ENCODE measurements at places on chromosomes 12 and 14.

GRCh38 chr14:106662936-106663550, 1136.7 kb downstream of the TMEM121 start:
- no peak for DNase-seq

GRCh38 chr12:95051241-95051640, 22.2 kb downstream of the NR2C1 start:
- DNase-seq, result no peak

DNA sequence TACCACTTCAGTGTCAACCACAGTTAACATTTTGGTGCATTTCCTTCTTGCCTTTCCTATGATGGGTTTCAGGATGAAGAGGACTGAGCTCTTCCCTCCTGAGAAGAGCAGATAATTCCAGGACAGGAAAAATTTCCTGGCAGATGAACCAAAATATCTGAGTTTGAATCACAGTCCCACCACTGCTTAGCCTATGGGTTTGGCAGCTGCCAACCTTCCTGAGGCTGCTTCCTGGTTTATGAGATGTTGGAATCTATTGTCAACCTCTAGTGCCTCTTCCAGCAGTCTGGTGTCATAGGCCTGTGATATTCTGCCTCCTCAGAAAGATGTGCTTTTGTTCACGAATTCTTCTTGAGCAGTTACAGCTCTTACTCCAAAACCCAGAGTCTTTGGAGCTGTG, 197.4 kb upstream of the FRMD6 start:
- DNase-seq, result no peak

DNA sequence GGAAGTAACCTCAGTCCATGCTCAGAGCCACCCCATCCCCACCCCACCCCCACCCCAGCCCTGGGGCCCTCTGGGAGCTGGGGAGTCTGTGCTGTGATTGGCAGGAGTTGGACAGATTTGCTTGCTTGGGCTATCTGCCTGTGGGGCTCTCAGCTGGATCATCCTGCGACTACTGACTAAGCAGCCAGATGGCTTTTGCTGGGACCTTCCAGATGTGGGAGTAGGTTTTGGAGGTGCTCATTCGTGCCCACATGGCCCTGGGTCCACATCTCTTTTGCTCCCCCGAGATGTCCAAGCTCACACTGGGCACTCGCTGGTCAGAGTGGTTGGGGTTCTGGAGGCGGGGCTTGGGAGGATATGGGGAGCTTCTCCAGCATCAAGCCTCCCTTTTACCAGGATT, 138.9 kb downstream of the TSPAN9 start:
- DNase-seq, result no peak

DNA sequence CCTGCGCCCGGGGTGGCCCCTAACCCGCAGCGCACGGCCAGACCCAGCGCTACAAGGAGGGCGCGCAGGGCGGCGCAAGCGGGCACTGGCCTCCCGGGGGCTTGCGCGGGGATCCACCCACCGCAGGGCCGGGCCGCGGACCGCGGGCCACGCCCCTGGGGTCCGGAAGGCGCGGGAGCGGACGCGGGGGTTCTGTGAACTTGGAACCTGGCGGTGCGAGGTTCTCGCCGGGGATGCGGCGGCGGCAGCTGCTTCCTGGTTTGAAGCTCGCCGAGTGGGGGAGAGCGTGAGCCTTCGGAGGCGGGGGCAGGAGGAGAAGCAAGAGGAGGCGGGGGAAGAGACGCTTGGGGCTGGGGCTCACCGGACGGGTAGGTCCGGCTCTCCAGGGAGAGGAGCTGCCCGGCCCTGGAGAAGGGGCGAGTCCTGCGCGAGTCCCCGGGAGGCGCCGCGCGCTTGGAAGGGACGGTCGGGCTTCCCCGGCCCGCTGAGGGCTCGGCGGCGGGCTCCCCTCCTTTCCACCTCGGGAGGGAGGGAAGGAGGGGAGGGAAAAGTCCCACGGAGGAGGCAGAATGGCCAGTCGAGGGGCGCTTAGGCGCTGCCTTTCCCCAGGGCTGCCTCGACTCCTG, at the start of gene PRKCH:
Gene PRKCH, plus strand, starts transcription at position 195 of the 626 bp plus-strand sequence. CDS start 523 bp downstream, outside the sequence.
- peak; percentile 82 for DNase-seq

GRCh38 chr14:92680781-92681650, 67.4 kb downstream of the LGMN start:
- DNase-seq, result peak; percentile 60

- no peak for DNase-seq
These were observed 506 bp downstream of the ESRRB start for GRCh38 chr14:76376409-76376877.

DNA sequence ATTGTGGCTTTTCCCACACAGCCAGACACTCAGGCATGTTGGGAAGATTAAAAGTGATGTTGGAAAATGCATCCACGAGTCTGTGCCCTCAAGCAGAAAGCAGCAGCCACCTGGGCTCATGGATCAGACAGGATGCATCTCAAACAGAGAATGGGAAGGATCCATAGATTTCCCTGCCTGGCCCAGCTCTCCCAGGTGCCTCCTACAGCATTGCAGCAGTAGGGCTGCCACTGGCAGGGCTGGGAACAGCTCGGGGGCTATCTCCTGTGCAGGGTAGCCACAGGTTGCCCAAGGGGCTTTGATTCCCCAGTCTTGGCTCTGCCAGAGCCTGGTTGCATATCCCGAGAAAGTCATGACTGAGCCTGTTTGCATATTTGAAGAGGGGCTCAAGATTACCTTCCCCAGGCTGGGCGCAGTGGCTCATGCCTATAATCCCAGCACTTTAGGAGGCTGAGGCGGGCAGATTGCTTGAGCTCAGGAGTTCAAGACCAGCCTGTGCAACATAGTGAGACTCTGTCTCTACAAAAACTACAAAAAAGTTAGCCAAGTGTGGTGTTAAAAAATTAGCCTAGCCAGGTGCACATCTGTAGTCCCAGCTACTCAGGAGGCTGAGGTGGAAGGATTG, 19.5 kb downstream of the C14orf132 start:
- no peak for DNase-seq

GRCh38 chr14:106051796-106052195, 525.4 kb downstream of the TMEM121 start:
- DNase-seq, result no peak

DNA sequence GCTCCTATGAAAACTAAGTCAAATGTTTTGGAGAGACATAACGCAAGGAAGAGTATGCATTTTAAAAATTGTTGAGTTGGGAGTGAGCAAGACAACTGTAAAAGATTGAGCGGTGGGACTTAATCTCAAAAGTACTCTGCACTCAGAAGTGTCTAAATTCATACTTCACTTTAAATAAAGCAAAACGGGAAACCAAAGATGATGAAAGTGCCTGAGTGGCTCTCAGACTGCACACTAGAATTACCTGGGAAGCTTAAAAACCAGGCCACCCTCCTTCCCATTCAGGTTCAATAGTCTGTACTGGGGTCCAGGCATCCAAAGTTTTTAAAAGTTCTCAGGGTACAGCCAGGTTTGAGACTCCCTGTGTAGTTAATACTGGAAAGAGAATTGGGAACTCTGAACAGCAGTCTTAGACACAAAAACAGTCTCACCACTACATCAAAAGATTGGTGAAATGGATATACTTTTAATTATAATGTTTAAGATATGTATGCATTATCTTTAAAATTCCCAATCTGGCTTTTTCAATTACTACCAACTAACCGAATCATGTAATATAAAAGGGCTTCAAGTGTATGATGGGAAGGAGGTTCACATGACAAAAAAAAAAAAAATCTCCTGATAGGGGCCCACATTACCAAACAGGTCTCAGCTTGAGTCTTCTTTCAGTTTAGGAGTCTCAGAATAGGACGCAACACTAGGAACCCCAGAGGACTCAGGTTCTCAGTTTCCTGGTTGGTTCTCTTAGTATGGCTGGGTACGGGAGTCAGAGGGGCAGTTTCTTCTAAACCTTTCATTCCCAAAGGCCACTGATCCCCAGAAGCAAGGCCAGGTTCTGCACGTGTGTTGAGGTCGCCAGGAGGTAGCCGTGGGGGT, 1.0 kb downstream of the HOMEZ start:
- DNase-seq, result no peak

GRCh38 chr12:97493731-97494130, 31.1 kb downstream of the RMST start:
- DNase-seq, result no peak

DNA sequence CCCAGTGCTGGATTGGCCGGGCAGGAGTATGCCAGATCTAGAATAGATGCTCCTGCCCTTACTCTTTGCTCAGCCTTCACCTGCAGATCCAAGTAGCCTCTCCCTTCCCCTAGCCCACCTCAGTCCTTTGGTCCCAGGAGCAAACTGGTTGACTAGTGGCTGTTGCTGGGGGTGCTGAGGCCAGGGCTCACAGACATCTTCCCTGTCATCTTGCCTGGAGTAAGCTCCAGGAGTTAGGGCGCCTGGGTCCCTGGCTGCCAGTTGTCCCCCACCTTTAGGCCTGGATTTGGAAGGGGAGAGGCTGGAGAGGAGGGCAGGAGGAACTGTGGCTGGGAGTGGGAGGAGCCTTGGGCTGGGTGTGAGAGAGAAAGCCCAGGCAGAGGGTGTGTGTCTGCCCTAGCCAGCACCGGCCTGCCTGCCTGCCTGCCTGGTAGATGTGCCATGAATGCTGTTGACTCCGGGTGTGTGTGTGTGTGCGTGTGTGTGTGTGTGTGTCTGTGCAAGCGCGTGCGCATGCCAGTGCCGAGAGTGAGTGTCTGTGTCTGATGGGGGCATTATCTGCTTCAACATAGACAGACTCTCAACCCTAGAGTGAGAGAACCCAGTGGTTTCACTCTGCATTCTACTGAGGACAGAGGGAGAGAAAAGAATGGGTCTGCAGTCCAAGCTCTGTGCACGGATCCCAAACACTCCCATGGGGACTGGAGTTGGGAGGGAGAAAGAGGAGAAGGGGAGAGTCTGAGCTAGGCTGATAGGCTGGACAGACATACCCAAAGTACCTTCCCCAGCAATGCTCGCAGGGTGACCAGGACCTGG, 845 bp upstream of the RARG start:
- no peak for DNase-seq

GRCh38 chr14:91019673-91020072, 40.8 kb downstream of the RPS6KA5 start:
- no peak for DNase-seq

- DNase-seq, result no peak
These were observed 1.8 kb downstream of the SERPINA3 start for GRCh38 chr14:94613720-94614644.

DNA sequence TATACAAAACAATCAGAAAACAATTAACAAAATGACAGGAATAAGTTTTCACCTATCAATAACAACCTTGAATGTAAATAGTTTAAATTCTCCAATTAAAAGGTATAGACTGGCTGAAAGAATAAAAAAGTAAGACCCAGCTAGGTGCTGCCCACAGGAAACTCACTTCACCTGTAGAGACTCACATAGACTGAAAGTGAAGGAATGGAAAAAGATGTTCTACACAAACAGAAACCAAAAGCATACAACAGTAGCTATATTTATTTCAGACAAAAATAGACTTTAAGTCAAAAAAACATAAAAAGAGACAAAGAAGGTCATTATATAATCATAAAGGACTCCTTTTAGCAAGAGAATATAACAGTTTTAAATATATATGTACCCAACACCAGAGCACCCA, 152.4 kb upstream of the PWP1 start:
- DNase-seq, result no peak

- DNase-seq, result no peak
These were observed 59.6 kb downstream of the DACT1 start for GRCh38 chr14:58697266-58697929.

GRCh38 chr14:69356903-69357543, 41.1 kb downstream of the ERH start:
- no peak for DNase-seq

GRCh38 chr14:60303745-60304144, 54.7 kb downstream of the PPM1A start:
- no peak for DNase-seq

DNA sequence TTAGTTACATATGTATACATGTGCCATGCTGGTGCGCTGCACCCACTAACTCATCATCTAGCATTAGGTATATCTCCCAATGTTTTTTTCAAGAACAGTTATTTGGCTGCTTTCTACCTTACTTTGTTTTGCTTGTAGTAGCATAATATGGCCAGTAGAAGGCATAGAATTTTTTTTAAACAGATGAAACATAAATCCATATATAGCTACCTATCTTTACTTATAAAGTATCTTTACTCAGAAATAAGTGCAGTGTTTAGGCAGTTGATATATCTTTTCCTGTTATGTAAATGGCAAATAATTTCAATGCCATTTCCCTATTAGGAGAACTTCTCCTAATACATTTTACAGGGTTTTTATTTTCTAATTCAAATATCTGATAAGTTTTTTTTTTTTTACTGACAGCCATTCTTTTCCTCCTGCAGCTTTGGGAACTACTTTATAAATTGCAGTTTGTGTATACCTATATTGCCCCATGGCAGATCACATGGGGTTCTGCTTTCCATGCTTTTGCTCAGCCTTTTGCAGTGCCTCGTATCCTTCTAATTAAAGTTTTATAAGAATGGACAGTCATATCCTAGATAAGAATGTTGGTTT, 143.1 kb downstream of the PCNX1 start:
- no peak for DNase-seq

DNA sequence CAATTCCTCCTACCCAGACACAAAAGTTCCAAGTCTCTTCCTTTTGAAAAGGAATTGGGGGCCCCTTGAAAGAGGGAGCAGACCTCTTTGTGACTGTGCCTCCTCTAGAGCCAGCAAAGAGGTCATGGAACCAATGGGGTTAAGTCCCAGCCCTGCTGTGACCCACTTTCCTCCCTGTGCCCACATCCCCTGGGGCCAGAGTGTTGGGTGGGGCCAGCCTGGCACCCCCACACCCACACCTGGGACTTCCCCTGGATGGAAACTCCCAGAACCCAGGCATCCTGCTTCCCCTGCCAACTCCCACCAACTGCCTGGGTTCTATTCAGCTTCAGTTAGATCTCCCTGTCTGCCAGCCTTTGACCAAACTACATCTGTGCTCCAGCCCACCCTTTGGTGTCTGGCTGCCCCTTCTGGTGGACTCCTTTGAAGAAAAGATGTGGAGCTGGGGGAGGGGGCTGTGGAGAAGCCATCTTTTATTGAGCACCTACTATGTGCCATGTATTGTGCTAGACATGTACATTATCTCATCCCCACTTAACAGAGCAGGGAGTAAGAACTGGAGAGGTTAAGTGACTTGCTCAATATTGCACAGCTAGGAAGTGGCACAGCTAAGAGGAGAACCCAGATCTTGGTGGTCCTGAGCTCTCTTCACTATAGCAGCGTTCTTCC, 4.6 kb upstream of the RARG start:
- DNase-seq, result no peak

DNA sequence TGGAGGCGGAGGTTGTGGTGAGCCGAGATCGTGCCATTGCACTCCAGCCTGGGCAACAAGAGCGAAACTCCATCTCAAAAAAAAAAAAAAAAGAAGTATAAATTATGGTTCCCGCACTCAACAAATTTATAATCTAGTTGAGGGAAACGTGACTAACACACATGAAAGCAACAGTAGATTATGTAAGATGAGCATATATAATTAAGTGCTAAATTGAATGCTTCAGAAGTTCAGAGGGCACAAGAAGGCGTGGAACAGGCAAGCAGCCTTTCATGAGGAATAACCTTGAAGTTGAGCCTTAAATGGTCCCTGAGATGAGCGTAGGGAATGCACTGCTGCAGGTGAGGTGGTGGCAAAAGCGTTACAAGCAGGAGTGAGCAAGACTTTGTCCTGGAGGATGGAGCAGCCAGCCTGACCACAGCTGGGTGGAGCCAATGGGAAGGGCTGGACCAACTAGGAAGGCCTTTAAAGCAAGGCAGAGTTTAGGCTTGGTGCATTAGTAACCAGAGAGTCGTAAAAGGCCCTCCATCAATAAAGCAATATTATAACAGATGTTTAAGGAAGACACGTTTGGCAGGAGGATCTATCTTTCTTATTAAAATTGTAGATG, 30.6 kb upstream of the TUBA1A start:
- no peak for DNase-seq

All from T-helper 2 cell (primary cell).